ENCODE measurements at places on chromosomes 11 and 22.

DNA sequence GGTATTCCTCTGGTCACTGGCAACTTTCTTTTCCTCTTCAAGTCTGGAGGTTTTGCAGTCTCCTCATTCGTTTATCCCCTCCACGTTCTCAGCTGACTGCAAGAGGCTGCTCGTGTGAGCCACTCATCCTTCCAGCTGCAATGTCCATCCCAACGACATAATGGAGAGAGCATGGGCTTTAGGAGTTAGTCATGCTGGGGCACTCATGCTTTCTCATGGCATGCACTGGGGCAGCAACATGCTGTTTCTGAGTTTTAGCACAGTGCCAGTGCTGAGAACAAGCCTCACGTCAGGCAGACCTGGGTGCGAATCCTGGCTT, 7.1 kb downstream of the DCPS start:
- DNase-seq: no peak

- no peak for DNase-seq
Observed at GRCh38 chr11:18012122-18012905, 533 bp downstream of the SERGEF start.

- DNase-seq: no peak
Observed at GRCh38 chr11:124756033-124756752, 4.1 kb upstream of the VSIG2 start.

- no peak for DNase-seq
Observed at GRCh38 chr11:112016765-112017376, 8.3 kb upstream of the DLAT start.

GRCh38 chr11:128205796-128206195, 381.6 kb downstream of the ETS1 start:
- DNase-seq: no peak

DNA sequence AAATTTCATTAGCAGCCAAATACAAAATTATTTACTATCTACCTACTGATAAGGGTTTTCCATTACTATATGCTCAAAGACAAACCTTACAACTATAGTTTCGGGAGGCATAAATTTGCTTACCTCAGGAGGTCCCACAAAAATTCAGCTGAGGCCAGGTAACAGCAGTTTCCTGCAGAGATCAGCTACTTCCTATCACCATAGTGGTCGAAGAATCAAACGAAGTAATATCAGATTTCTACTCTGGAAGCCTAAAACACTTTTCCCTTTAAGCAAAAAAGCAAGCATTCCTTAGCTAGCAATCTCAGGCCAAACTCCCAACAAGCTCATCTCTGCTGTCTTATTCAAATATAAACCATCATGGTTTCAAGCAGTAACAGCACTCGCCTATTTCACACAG, 3.1 kb downstream of the NAP1L4 start:
- DNase-seq: no peak

GRCh38 chr11:8018484-8019313, 31.6 kb downstream of the EIF3F start:
- no peak for DNase-seq

GRCh38 chr11:68857037-68857586, 15.4 kb upstream of the CPT1A start:
- no peak for DNase-seq

GRCh38 chr11:117985953-117986887, at the start of gene IL10RA:
Gene IL10RA, plus strand, starts transcription at chr11:117986394. Its CDS starts 74 bp downstream, at chr11:117986468.
- peak; percentile 56 for DNase-seq

GRCh38 chr22:46367707-46368191, 32.2 kb downstream of the TRMU start:
- DNase-seq: no peak

- DNase-seq: no peak
Observed at GRCh38 chr22:37354670-37355069, 72.4 kb downstream of the CYTH4 start.

GRCh38 chr11:123357990-123358827, 71.9 kb upstream of the GRAMD1B start:
- DNase-seq: peak; percentile 26

GRCh38 chr11:69646493-69647389, 5.8 kb downstream of the CCND1 start:
- no peak for DNase-seq

- DNase-seq: no peak
Observed at GRCh38 chr11:121643479-121644186, 190.9 kb upstream of the SORL1-AS1 start.

DNA sequence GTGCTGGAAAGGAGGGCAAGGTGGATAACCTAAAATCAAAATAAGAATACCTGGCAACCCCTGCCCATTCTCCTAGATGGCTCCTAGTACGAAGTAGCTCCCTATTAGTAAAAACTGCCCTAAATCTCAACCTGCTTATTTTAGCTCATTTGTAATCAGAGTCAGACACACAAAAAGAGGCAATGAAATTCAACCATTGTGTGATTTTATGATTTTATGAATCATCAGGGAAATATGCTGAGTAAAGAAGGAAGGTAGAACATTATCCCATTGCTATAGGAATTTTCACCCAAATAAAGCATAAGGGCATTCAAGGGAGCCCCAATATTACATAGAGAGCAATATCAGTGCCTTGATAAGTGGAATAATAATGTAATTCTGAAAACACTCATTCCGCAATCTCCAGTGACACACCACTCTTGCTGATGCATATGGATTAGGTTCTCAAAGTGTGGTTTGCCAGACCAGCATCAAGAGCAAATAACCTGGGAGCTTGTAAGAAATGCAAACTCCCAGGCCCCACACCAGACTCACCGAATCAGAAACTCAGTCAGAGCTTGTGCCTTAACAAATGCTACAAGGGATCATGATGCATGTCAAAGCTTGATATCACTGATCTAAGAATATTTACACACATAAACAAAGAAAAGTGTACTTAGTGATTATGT, 789.6 kb downstream of the DLG2 start:
- no peak for DNase-seq

Measured in NCI-H1417 treated with DMSO at 0.1 percent for 48 hours (cell line).